ENCODE measurements at places on chromosomes 2 and 18.

DNA sequence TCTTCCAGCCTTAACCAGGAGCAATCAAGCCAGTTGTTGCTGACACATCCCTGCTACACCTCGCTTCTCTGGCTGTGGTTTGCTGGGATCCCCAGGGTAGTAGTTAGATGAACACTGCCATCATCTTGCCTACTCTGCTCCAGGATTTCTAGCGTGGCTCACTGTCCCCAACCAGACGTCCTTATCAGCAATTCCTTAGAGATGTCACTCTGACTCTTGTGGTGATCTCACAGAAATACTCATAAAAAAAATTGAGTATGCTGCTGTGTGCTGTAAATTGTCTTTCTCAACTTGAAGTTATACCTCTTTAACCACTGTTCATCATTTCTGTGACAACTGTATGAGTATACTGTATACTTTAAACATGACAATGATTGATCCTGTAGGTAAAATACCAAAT is 63.2 kb downstream of the PLCL1 start:
- no peak for DNase-seq

- DNase-seq = no peak
Measured at GRCh38 chr2:144430722-144431391, 89.1 kb downstream of the ZEB2 start.

GRCh38 chr2:240179941-240180666 is 39.6 kb upstream of the OTOS start:
- no peak for DNase-seq

- no peak for DNase-seq
Measured at GRCh38 chr2:28102455-28102874, 211.9 kb downstream of the BABAM2 start.

GRCh38 chr2:169073963-169074751 is 4.8 kb downstream of the DHRS9 start:
- DNase-seq = no peak

DNA sequence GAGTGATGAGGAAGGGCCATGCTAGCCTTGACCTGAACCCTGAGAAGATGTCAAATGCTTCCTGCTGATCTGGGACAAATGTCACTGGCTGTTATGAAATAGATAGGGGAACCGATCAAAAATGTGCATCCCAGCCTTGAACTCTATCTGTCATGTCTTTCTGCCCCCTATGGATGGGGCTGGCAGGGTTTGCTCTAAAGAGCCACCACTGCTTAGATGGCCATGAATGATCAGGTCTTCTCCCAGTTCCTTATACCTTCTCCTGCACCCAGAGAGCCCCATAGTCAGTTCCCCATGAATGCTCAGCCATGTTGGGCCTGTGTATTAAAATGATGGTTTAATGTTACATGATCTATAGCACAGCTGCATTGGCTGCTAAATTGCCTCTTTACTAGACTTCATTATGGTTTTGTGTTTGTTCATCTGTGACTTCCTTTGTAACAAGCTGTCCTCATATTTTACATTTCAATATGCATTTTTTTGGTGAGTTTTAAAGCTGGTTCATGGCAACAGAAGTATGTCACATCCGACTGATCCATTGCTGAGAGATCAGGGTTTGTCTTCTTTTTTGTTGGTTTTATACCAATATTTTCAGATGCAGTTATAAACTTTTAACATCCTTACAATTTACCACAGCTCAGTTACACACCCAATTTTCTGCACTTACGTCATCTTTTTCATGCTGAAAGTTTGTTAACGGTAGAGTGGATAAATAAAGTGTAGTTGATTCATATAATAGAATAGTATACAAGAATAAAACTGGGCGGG is 56.3 kb upstream of the SMAD2 start:
- no peak for DNase-seq

GRCh38 chr18:46414863-46415262 is 242.2 kb downstream of the LOXHD1 start:
- no peak for DNase-seq

DNA sequence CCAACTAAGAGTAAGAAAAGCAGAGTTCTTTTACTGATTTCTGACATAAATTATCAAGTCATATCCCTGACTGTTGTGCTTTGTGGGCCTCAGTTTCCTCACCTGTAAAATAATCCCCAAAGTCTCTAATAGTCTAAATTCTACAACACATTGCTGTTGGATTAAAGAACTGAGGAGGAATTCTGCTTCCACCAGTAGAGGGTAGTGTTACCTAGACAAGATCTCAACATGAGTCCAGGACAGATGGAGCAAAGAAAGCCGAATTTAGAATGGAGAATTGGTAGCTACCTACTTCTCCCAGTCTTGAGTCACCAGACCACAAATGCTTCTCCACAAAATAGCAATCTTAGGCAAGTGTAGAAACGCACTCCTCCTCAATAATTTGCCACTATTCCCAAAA is 462.5 kb upstream of the FSHR start:
- DNase-seq = no peak

- DNase-seq = no peak
Measured at GRCh38 chr2:198214114-198214596, 409.8 kb downstream of the PLCL1 start.

DNA sequence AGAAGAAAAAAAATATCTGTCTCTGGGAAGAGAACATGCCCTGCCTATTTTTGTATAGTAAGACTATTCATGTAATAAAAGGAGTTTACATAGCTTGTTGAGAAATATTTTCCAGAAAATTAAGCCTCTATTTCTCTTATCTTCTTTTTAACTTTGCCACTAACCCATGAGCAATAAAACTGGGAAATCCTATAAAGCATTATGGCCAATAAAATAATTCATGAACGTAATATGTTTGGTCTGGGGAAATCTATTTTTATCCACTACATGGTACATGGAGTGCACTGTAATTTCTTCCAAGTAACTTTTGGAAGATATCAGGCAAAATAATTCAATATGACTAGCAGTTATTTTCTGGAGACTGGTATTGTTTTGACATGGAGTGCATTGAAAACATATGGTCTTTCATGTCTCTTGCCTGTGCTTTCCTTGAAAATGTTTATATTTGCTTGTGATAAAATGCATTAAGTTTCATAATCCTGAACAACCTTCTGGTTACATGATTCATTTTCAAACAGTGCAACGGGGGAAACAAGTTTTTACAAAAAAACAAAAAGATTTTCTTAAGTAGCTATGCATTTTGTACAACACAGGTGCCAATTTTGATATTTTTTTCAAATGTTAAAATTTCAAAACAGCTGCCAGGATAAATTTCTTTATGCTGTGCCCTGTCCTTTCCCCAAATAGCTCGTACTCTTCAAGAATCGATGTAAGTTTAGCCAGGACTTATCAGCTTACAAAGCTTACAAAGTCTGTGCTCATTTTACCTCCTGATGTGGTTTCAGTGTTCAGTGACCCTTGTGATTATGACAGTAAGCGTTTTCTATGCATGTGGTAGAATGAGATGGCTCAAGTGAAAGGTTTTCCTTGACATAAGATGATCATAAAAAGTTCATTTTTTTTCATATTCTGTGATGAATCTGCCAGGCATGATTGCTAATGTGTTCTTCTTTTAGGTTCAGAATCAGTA is 194.5 kb downstream of the UBE2E3 start:
- DNase-seq = no peak

Measured in glutamatergic neuron (in vitro differentiated cells).